ENCODE measurements at places on chromosomes 16 and 17.

- DNase-seq: no peak
Measured at GRCh38 chr16:70433458-70434103, 5.3 kb downstream of the ST3GAL2 start.

- no peak for DNase-seq
Measured at GRCh38 chr17:58414596-58414997, 2.7 kb downstream of the RNF43 start.

DNA sequence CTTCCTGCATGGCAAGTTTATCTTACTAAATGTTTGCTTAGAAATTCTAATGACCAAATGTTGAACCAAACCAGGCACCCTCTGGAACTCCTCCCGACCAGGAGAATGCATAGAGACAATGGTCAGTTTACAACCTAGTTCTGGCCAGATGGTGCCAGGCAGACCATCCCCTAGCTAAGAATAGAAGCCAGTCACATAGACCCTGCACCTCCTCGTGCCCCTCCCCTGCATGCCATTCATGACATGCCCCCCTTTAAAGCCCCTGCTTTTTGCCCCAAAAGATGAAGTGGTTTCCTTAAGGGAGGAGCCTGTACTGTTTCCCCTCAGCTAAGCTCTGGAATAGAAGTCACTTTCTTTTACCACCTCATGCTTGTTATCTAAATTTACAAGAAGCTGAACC is 6.6 kb upstream of the CPHXL start:
- DNase-seq: no peak

- DNase-seq: no peak
Measured at GRCh38 chr16:1642148-1642547, 30.0 kb downstream of the CRAMP1 start.

- DNase-seq: no peak
Measured at GRCh38 chr16:48157794-48158193, 2.0 kb upstream of the ABCC12 start.

DNA sequence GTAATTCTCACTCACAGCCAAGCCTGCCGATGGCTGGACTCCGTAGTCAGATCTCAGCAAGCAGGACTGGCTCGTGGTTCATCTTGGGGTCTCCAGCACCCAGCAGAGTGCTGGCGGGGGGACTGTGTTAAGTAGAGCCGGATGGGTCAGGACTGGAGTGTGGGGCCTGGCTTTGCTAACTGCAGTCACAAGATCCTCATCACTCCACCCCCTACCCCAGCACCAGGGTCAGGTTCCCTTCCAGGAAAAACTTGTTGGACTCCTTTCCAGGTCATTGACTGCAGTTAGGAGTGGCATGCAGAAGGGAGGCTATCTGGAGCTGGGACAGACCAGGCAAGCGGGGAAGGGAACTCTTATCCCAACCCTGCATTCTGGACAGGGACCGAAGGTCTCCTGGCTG is 6.0 kb downstream of the CIITA start:
- DNase-seq: no peak
